ENCODE measurements at places on chromosomes 5 and 9.

DNA sequence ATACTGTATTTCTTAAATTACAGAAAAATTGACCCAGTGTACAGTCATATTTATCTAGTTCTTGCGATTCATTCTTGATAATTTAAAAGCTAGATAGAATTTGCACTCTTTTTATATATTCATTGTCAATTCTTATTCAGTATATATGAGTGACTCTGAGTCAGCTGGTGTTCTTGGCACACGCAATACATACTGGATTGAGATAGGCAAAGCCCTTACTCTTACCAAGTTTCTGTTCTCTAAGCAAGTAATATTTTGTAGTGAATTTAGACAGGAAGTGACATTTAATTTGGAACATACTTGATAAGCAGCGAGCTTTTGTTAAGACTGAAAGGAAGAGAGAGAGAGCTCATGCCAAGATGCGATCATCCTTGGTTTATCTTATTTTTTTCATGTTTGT, 57.7 kb downstream of the GPBP1 start:
- no peak for DNase-seq

DNA sequence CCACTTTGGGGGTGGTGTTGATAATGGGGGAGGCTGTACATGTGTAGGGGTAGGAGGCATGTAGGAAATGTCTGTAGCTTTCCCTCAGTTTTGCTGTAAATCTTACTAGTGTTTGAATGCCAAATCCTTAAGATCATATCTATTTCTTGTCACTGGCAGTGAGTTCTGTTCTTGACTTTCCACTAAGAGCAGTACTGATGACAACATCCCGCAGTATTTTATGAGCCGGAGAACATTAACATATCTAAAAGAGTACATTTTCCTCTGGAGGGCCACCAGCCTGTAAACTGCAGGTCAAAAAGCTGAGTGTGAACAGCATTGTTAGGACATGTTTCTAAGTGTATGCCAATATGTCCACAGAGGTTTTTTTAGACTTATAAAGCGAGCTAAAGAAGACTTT, 2.5 kb upstream of the HSPB3 start:
- no peak for DNase-seq

DNA sequence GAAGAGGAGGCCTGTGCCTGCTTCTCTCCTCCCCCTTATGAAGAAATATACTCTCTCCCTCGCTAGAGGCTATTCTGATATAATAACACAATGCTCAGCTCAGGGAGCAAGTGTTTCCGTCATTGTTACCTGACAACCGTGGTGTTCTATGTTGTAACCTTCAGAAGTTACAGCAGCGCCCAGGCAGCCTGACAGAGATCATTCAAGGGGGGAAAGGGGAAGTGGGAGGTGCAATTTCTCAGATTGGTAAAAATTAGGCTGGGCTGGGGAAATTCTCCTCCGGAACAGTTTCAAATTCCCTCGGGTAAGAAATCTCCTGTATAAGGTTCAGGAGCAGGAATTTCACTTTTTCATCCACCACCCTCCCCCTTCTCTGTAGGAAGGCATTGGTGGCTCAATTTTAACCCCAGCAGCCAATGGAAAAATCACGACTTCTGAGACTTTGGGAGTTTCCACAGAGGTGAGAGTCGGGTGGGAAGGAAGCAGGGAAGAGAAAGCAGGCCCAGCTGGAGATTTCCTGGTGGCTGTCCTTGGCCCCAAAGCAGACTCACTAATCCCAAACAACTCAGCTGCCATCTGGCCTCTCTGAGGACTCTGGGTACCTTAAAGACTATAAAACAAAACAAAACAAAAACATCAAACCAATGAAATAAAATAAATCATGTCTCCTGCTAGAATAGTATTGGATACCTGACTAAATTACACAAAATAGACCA, 1.3 kb downstream of the TMEM174 start:
- DNase-seq = peak; percentile 78

DNA sequence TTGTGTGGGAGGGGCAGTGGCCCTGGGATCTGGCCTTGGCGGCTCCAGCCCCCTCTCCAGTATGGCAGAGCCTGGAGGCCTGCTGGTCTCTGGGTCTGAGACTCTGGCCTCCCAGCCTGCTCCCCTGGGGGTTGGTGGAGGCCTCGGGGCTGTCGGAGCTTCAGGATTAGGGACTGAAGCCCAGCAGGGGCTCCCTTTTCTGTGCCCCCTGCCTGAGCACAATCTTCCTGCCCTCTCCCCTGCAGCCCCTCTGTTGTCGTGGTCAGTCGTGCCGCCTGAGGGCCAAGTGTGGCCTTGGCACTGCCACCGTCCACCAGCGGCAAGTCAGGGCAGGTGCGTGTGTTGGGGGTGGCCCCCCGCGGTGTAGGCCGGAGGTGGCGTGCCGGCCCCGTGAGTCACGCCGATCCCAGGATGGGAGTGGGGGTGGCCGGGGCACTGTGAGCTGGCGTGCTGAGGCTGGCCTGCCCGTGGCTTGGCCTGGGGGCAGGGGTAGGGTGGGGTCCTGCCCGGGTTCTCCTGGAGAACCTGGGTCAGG, 53.6 kb downstream of the RXRA start:
- no peak for DNase-seq

- no peak for DNase-seq
Measured at GRCh38 chr5:53110156-53110555, 599 bp upstream of the MOCS2 start.

DNA sequence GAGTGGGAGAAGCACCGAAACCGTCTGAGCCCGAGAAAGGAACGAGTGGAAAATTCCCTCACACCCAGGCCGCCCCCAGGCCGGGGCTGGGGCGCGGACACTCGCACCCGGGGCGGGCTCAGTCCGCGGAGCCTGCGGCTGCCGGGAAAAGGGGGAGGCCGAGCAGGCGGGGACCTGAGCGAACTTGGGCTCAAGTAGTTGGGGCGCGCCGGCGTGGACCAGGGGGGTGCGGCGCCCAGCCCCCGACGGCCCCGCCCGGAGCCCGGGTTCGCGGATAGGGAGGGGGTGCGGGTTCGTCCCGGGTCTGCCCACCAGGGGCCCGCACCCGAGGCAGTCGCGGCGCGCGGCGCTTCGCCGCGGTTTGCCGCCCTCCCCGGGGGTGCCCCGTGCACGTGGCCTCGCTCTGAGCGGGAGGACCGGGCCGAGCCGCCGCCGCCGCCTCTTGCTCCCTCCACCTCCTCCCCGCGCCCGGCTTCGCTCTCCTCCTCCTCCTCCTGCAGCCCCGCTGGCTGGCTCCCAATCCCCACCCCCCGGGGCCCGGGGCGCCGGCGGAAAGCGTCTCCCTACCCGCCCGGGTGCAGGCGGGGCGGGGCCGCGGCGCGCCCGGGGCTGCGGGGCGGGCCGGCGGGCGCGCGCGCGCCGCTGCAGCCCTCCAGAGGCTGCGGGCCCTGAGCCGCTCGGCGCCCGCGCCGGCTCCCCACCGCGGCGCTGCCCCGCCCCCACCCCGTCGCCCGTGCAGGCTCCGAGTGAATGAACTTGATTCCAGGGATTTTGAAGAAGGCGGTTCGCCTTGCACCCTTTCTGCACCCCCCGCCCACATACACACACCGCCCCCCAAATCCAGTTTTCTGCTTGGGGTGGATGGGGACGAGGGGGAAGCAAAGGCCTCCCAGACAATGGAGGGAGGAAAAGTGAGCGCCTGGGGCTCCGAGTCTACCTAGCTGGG, 1.3 kb upstream of the NFIB start:
- DNase-seq = peak; percentile 85

DNA sequence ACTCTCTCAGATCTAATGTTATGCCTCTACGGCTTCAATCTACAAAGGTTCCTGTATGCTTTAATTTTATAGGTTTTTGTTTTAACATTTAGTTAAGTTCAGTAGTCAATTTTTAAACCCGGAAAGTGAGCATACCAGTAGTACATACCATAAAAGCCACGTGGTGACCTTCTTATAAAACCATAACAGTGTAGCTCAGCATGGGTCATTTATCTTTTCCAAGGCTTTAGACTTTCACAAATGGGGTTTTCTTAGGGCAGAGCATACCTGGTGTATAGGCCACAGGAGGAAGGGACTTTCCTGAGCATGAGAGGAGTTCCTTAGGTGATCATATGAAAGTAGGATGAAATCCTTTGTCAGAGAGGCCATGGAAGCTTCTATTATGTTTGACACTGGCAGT, 23.2 kb downstream of the ECM2 start:
- no peak for DNase-seq

DNA sequence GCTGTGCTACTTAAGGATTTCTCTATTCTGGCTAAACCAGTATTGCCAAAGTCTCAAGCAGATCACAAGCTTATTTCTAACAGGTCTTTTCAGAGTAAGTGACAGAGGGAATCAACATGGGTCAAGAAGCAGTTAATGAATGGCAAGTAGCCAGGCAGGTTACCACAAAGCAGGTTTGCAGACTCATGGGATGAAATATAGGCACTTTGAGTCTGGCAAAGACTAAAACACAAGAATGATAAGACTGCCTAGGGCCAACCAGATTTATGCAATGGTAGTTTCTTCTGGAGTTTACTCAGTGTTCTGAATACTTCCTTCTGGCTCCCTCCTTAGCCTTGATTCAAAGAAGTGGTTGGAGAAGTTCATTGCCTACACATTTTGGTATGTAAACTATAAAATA, 3.6 kb downstream of the HMGCS1 start:
- DNase-seq = no peak

DNA sequence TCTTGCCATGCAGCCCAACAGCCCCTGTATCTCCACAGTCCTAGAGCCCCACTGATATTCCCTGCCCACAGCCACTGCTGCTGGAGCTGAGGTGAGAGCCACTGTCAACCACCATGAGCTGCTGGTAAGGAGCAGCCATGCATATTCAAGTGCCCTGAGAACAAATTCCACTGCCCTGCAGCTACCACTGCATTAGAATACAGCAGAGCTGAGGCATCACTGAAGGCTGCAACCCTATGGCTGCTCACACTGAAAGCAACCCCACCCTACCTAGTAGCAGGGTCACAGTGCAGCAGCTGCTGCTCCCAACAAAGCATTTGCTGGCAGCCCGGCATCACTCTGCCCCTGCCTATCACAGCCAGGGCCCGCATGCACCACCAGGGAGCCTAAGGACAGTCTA, 68.6 kb downstream of the SKIC3 start:
- DNase-seq = no peak
